ENCODE measurements at places on chromosomes 5 and 9.
A peak's percentile ranks its signal among the peaks of the same experiment; 100 is the strongest.

- peak; percentile 2 for DNase-seq
Measured at GRCh38 chr5:60177596-60177995, 284.1 kb upstream of the PDE4D start.

- no peak for DNase-seq
Measured at GRCh38 chr5:180296771-180297170, 4.9 kb upstream of the MAPK9 start.

DNA sequence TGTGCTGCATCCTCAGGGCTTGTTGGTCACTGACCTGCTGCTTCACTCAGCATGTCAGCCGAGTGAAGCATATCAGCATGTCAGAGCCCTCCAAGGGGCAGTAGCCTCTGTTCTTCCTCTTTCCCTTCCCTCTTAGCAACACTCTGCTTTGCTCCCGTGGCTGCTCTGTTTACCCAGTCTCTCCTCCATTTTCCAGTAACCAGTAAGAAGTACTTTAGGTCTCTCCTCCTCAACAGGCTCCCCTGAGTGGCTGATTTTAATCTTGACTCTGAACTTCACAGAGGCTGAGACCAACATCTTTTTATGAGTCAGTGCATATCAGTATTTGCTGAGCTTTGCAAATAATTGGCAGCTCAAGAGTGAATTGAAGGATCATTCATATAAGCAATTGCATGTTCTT is 18.6 kb upstream of the ADRB2 start:
- DNase-seq = no peak

- no peak for DNase-seq
Measured at GRCh38 chr9:73154722-73155121, 3.1 kb downstream of the ANXA1 start.

GRCh38 chr5:9025942-9026341 is 519.9 kb downstream of the SEMA5A start:
- no peak for DNase-seq

GRCh38 chr9:95726756-95727155 is 148.7 kb upstream of the ERCC6L2 start:
- DNase-seq = peak; percentile 36

DNA sequence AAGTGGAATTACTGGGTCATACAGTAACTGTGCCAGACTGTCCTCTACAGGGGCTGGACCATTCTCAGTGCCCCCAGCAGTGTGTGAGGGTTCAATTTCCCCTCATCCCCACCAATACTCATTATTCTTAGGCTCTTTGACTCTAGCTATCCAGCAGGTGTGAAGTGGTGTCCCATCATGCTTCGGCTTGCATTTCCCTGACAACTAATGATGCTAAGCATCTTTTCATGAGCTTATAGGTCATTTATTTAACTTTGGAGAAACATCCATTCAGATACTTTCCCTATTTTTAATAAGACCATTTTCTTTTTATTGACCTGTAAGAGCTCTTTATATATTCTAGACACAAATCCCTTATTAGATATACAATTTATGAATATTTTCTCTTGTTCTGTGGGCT is 63.6 kb downstream of the ADAMTS2 start:
- DNase-seq = no peak

- no peak for DNase-seq
Measured at GRCh38 chr9:13715430-13715829, 435.9 kb upstream of the MPDZ start.

DNA sequence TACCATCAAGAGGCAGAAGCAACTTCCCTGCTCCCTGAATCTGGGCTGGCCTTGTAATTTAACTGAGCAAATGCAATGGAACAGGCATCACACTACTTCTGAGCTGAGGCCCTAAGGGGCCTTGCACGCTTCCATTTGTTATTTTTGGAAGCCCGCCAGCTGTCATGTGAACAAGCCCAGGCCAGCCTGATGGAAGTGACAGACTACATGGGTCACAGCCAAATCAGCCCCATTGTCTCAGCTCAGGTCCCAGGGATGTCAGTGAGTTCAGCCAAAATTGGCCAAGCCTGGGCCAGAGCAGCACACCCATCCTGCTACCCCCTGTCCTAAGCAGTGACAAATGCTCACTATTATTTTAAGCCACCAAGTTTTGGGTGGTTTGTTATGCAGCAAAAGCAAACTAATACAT is 72.8 kb downstream of the PRRT1B start:
- DNase-seq = peak; percentile 15

DNA sequence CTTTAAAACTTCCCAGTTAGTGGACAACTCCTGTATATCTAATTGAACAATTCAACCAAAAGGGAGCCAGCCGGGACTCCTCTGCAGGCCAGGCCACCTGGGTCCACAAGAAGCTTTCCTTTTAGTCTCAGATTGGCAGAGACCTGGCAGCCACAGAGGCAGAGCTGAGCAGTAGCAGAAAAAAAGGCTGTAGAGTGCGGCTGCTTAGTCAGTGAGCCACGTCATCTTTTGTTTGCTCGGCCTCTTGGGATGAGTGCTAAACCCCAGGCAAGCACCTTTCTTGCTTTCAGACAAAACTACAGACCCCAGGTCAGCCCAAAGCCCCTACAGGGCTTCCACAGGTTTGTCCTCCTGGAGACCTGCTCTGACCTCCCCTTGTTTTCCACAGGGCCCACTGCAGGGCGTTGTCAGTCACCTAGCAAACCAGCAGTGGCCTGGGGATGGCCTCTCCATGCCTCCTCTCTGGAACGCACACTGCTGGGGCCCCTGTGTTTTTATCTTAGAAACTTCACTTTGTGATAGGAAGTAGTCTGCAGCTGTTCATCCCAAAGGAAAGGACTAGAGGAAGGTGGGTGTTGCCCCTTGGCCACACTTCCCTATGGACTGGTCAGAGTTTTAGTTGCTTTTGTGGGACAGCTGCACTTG is 49.9 kb downstream of the SHB start:
- DNase-seq = no peak

DNA sequence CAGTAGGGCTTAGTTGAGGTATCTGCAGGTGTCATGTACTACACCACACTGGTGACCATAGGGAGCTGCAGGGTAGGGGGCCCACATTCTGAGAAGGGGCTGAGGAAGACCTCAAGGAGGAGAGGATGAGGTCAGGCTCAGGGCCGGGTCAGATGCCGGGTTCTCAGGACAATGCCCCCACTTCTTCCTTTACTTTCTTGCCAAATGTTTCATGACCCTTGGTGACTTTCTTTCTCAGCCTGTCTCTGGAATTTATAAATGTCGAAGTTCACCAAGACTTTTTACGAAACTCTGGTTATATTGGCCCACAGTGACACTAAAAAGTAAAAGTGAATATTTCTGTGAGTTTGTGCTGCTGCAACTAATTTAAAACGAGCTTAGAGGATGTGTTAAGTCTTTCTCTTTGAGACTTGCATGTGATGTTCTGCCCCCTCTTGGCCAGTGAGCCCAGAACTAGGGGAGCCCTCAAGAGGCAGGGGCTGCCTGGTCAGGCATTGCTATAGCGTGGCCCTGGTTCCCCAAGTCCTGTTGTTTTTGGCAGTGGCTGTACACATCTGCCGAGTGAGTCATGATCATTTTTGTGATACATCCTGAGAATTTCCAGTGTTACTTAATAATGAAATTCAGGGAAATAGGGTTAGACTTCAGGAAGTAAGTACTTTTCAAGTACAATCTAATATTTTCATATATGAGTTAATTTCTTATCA is 11.2 kb downstream of the ACO1 start:
- peak; percentile 40 for DNase-seq

DNA sequence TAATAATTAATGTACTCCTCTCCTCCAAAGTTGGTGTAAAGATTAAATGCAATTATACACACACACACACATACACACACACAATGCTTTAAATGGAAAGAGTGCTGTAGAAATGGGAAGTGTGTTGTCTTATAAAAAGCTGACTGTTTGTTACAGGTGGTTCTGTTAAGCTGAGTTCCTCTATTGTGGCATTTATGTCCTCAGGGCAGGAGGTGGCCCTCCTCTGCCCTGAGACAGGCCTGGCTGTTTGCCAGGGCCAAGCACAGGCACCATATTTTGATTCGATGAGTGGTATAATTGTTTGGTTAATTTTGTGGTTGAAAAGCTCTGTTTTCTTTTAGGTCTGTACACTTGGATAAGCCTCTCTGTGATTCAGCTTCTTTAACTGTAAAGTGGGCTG is 573.9 kb downstream of the KIF4B start:
- no peak for DNase-seq

GRCh38 chr5:158351485-158352125 is 492.7 kb upstream of the CLINT1 start:
- no peak for DNase-seq

DNA sequence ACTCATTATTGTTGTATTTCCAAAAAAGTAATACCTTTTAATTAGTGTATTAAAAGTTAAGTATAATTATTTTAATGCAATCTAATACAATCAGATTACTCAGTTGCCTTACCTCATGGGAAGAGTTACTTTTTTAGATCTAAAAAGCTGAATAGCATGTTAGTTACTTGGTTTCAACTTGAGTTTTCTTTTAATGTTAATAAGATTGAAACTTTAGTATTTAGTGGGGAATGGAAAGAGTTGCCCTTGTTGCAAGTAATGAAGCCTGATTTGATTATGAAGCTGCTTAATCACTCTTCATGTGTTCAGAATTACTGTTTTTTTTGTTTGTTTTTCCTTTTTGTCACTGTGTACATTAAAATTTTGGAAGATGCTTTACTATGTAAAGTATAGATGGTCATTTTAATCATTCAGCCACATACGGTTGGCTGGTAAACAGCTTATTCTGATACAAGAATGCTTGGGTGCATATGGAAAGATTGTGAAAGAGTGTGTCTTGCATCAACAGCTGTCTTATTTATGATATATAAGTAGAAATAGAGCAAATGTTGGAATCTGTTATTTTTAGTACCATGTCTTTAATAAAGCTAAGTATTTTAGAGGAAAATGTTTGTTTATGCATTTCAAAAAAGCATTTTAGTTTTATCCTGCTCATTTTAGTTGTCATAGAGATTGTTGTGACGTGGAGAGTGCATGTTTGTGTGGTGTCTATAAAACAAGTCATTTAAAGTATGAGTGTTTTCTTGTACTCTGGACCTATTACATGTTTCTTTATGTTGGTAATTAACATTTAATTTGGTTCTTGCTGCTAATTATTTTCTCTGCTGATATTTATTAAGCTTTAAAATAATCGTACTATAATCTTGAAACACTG is 36.4 kb downstream of the SREK1 start:
- DNase-seq = no peak

DNA sequence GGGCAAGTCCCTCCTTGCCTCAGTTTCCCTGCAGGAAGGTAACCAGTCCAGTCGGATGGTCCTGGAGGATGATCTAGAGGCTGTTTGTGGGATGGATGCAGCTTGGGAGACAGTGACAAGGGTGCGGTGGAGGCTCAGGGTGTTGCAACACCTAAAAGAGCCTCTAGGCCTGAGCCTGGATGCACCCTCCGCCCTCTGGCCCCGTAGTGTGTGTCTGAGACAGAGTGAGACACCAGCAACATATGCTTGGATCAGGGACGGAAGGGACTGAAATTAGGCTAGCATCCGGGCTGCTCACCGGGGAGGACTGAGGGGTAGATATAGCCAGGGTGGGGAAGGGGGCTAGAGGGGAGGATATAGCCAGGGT is 1.1 kb downstream of the CRAT start:
- no peak for DNase-seq

DNA sequence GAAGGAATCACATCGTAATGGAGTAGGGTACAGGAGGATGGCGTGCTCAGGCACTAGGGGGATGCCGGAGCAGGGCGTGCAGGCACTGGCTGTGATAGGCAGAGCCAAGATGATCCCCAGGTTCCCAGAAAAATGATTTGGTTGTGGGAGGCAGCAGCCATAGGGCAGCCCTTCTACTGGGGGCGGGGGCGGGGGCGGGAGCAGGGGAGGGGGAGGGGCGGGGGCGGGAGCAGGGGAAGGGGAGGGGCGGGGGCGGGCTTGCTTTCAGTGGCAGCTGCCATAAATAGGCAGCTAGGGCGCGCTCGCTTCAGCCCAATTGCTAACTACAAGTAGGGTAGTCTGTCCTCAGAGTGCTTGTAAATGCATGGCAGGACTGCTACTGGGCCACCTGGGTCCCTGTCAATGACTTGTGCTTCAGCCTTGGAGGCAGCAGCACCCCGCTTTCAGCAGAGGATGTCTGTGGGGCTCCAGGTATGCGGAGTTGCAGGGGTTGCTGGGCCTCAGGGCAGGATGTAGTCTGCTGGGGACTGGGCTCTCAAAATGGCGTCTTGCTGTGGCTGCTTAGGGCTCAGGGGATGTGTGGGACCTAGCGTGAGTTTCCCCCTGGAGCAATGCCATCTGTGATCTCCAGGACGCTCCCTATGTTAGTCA is 354.3 kb downstream of the RAB3C start:
- no peak for DNase-seq

DNA sequence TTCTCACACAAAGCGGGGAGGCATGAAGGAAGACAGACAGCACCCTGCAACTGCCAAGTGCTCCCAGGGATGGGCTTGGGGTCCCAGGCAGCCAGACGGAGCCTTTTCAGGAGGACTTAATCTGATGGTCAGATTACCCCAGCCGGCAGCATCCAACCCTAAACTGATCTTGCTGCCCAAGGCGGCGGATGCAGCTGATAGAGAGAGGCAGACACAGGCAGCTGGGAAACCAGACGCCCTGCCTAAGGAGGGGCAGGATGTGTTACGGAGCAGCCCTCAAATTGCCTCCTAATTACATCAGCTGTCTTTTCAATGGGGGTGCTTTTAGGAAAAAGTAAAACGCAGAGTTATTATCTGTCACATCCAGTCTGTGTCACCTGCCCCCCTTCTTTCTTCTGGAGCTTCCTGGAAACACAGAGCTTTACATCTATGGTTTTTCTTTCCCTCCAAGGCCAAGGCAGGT is 190.9 kb upstream of the PANK3 start:
- DNase-seq = no peak

DNA sequence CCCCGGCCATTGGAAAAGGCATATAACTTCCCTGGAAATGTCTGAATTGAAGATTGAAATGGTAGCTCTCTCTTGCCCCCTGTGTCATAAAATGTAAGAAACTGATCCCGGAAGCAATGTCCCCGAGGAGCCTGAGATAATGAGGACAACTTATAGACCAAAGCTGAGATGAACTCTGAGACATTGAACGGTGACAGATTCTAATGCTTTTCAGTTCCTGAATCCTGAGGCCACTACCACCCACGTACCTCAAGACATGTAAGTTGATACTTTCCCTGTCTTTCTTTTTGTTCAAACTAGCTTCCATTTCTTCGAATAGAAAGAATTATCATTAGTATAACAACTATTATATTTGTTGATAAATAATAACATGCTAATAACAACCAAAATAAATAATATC is 51.0 kb downstream of the KIF4B start:
- no peak for DNase-seq

DNA sequence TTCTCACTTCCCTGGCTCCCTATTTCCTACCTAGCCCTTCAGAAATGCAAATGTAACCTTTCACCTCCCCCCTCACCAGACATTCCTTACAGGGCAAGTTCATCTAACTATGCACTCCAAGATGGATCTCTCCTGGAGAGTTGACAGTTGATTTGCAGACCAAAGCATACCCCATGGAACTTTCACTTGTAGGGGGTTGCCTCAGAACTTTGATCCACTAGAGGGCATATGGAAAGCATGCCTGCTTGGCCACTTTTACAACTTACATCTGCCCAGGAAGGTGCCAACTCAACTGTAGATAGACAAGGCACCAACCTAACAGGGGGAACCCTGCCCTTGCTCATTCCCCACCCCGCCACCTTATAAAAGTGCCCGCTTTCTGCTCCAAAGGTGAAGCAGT is 187.8 kb downstream of the NXNL2 start:
- peak; percentile 19 for DNase-seq

All from HTR-8/SVneo (cell line).